ENCODE measurements at places on chromosomes 2 and 18.

GRCh38 chr2:237665713-237666143 lies 38.3 kb downstream of the LRRFIP1 start:
- DNase-seq = no peak

GRCh38 chr2:237691029-237691907 lies 63.9 kb downstream of the LRRFIP1 start:
- DNase-seq = peak; percentile 40

GRCh38 chr2:157751462-157752058 lies 122.9 kb upstream of the ACVR1C start:
- no peak for DNase-seq

- no peak for DNase-seq
Measured at GRCh38 chr18:44245019-44245418, 435.7 kb upstream of the SETBP1 start.

DNA sequence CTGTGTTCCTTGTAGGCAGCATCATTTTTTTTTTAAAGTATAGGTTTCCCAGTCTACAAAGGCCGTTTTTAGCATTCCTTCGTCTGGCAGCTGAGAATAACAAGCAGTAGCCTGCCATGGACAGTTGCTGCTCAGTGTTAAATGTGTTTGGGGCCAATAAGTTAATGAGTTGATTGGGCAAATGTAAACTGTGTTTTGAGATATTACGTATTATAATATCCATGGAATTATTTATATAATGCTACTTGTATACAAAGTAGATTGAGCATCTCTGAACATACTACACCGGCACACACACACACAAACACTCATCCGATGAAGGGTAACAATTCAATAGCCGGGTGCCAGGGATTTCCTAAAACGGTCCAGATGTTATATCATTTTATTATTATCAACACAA lies 97.2 kb downstream of the IRS1 start:
- no peak for DNase-seq

DNA sequence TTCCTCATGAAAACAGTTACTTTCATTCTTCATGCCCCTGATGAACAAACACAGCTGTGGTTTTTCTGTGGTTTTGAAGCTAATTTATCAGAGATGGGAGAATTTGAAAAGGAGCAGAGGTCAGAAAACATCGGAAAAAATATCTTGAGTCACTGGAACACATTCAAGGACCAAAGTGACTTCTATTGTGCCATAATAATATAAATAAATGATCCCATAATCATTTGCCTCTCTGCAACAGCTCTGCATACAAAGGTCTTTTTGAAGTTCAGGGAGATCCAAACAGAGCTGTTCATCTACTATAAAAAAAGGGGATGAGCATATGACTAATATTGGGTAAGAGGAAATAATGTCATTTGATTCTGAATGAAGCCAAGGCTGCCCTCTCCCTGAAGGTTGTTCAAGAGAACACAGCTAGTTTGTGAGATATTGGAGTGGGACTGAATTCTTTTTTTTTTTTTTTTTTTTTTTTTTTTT lies 201.3 kb upstream of the GALNT5 start:
- no peak for DNase-seq

DNA sequence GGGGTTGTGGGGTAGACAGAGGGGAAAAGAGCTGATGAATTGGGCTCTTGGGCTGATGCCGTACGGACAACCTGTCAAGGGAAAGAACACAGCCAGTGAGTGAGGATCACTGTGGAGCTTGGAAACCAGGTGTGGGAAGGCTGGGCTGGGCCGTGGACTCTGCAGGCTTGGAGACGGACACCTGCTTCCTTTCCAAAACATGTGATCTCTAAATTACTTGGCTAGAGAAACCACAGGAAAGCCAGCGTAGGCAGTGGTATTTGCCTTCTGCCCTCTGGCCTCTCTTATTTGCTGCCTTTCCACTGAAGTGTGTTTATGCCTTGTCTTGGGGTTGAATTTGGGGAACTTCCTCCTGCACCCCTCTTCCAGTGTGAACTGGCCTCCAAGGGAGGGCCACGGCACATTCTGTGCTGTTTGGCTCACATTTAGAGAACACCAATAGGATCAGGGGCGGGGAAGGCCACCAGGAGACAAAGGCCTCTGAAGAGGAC lies 267.7 kb downstream of the PRKCE start:
- DNase-seq = no peak

All from RKO (cell line).